ENCODE measurements at places on chromosomes 2 and 18. TPM values are rescaled to one million over a fixed set of nuclear protein-coding genes. Genes with fewer than 3 reads are reported as not detected.
A peak's percentile ranks its signal among the peaks of the same experiment; 100 is the strongest.

- DNase-seq, result no peak
- peaks cover 14% of the 10 kb centered on the region for H3K27me3 ChIP-seq
- no peaks in the 10 kb centered on the region for H3K36me3 ChIP-seq
- H3K4me1 ChIP-seq, result peaks cover 2% of the 10 kb centered on the region
- H3K27ac ChIP-seq, result no peak overlapping the region
Measured at GRCh38 chr2:5482929-5483331, 209.3 kb upstream of the SOX11 start.

GRCh38 chr2:29329899-29330298 lies 214.7 kb downstream of the CLIP4 start:
- no peaks in the 10 kb centered on the region for H3K36me3 ChIP-seq
- DNase-seq, result no peak
- peaks cover 4% of the 10 kb centered on the region for H3K27me3 ChIP-seq
- no peak overlapping the region for H3K4me3 ChIP-seq
- H3K4me1 ChIP-seq, result no peaks in the 10 kb centered on the region

DNA sequence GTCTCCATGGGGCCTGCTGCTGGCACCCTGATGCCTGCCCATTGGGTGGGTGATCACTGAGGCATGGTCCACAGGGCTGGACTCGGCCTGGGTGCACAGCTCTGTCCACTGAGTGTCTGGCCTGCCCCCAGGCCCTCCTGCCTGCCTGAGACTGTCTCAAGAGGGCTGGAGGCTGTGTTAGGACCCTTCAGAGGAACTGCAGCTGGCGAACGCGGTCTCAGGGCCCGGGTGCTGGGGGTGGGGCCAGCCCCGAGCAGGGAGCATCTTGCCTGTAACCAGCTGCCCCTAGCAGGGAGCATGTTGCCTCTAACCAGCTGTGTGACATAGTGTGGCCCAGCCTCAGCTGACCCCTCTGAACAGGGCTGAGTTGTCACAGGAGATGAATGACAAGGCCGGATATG lies 50.0 kb downstream of the TWIST2 start:
- H3K4me1 ChIP-seq, result no peaks in the 10 kb centered on the region
- no peak for DNase-seq
- H3K4me3 ChIP-seq, result no peak overlapping the region
- peaks cover 3% of the 10 kb centered on the region for H3K27me3 ChIP-seq
- no peaks in the 10 kb centered on the region for H3K36me3 ChIP-seq
- no peak overlapping the region for H3K27ac ChIP-seq

- H3K4me1 ChIP-seq, result peaks cover 7% of the 10 kb centered on the region
- no peak for DNase-seq
- no peaks in the 10 kb centered on the region for H3K36me3 ChIP-seq
- H3K4me3 ChIP-seq, result peak overlapping the region; percentile 84
- H3K27me3 ChIP-seq, result no peaks in the 10 kb centered on the region
Measured at GRCh38 chr2:183078163-183078463, 434 bp upstream of the DUSP19 start.

GRCh38 chr18:5601188-5601624 lies 57.4 kb upstream of the EPB41L3 start:
- DNase-seq, result no peak
- H3K4me3 ChIP-seq, result no peak overlapping the region
- peaks cover 10% of the 10 kb centered on the region for H3K27me3 ChIP-seq
- H3K36me3 ChIP-seq, result no peaks in the 10 kb centered on the region
- H3K27ac ChIP-seq, result no peak overlapping the region

DNA sequence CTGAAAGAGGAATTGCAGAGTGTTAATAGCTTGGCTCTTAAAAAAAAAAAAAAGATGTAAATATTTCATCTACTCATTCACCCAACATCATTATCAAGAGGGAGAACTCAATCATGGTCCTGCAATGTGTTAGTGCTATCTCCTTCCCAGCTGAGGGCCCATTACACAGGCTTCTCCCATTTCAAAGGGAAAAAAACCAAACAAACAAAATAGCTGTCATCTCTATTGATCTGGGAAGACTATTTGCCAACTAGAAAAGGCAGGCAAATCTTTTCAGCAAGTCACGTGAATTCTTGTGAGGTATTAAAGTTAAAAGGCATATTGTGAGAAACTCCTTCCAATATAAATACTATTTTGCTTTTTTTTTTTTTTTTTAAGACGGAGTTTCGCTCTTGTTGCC lies 194.3 kb downstream of the MYO1B start:
- H3K27ac ChIP-seq, result no peak overlapping the region
- peaks cover 4% of the 10 kb centered on the region for H3K27me3 ChIP-seq
- no peak overlapping the region for H3K4me3 ChIP-seq
- no peaks in the 10 kb centered on the region for H3K4me1 ChIP-seq
- DNase-seq, result no peak

GRCh38 chr2:121858369-121858768 lies 102.9 kb downstream of the TSN start:
- H3K4me3 ChIP-seq, result no peak overlapping the region
- H3K27ac ChIP-seq, result no peak overlapping the region

DNA sequence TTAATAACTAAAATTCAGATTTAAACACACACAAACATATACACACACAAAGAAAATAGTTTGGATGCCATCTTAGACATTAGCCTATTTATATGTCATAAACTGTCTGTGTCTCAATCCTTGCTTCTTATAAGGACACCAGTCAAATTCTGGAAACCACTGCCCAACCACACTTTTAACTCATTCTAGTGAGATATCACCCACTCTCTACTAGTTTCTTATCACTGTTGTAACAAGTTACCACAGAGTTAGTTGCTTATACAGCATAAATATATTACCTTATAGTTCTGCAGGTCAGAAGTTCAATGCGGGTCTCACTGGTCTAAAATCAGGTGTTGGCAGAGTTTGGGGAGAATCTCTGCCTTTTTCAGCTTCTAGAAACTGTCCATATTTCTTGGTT lies 239.1 kb downstream of the MTX2 start:
- H3K27me3 ChIP-seq, result peaks cover 7% of the 10 kb centered on the region
- H3K36me3 ChIP-seq, result no peaks in the 10 kb centered on the region
- H3K4me3 ChIP-seq, result no peak overlapping the region

- H3K4me1 ChIP-seq, result no peaks in the 10 kb centered on the region
- H3K27me3 ChIP-seq, result no peaks in the 10 kb centered on the region
- no peaks in the 10 kb centered on the region for H3K36me3 ChIP-seq
- H3K27ac ChIP-seq, result no peak overlapping the region
Measured at GRCh38 chr2:129117434-129117833, 798.8 kb upstream of the HS6ST1 start.

DNA sequence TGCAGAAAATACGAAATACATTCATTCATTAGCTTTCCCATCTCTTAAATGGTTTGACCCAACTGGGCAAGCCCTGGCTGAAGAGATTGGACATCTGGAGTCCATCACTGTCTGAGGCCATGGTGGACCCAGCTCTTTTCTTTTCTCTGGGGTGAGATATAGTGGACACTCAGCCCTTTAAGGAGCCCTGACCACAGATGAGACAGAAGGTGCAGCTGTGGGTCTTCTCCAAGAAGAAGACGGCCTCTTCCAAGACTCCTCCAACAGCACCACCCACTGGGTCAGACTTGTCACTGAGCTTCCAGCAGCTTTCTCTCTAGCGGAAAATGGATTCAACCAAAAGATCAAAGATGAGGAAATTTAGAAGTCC lies 27.2 kb downstream of the TWIST2 start:
- DNase-seq, result no peak
- no peak overlapping the region for H3K4me3 ChIP-seq
- H3K27me3 ChIP-seq, result peaks cover 12% of the 10 kb centered on the region
- H3K27ac ChIP-seq, result no peak overlapping the region
- no peaks in the 10 kb centered on the region for H3K4me1 ChIP-seq

DNA sequence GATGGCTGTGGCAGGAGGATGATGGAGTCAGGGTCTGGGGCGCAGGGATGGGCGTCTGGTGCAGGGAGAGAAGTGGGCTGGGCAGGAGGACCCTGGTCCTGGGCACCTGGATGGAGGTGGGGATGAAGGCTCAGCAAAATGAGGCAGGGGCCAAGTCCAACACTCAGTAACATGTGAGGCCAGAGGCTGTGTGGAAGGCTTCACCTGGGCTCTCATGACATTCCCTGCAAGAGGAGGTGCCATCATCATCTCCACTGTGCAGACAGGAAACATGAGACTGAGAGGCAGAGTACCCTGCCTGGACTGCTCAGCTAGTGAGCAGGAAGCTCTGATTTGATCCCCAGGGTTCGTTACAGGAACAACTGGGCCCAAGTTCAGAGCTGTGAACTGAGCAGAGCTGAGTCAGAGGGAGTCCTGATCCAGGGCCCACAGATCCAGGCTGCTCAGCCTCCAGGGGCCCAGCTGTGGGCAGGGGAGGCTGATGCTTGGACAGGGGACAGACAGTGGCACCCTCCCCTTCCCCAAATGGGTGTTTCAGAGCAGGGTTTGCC lies 36.9 kb downstream of the HJURP start:
- DNase-seq, result no peak
- H3K36me3 ChIP-seq, result no peaks in the 10 kb centered on the region
- H3K4me1 ChIP-seq, result no peaks in the 10 kb centered on the region

DNA sequence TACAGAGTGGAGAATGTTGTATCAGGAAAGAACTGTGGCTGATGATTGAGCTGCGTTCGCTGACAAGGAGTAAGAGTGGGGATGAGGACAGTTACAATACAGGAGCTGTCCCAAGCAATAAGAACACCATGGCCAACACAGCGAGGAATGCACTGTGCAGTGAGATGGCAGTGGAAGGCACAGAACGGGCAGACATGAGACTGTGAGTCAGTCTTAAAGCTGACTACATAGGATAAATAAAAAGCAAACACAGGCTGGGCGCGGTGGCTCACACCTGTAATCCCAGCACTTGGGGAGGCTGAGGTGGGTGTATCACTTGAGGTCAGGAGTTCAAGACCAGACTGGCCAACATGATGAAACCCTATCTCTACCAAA lies 89.8 kb downstream of the CABYR start:
- H3K27ac ChIP-seq, result no peak overlapping the region
- H3K4me1 ChIP-seq, result no peaks in the 10 kb centered on the region
- H3K36me3 ChIP-seq, result no peaks in the 10 kb centered on the region
- H3K4me3 ChIP-seq, result no peak overlapping the region

- no peak overlapping the region for H3K4me3 ChIP-seq
- no peaks in the 10 kb centered on the region for H3K27me3 ChIP-seq
- DNase-seq, result no peak
- H3K4me1 ChIP-seq, result no peaks in the 10 kb centered on the region
- H3K27ac ChIP-seq, result no peak overlapping the region
- no peaks in the 10 kb centered on the region for H3K36me3 ChIP-seq
Measured at GRCh38 chr18:7102131-7102530, 15.5 kb downstream of the LAMA1 start.

DNA sequence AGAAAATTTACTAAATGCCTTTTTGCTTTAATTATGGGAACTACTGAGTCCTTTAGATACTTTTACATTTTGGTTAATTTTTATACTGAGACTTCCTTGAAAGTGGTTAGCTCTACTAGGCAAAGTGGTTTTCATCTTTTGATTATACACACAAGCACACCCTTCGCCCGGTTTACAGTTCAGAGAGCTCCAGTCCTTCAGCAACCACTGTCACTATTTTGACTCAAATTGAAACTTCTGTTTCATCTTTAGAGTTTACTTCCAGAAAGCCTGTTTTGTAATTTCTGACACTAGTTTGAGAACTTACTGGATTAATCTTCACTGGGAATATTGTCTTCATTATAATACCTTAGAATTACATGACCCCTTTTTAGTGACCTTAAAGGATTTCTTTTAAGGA lies 140.3 kb upstream of the FOSL2 start:
- peaks cover 28% of the 10 kb centered on the region for H3K4me1 ChIP-seq
- no peak overlapping the region for H3K27ac ChIP-seq
- H3K36me3 ChIP-seq, result peaks cover 8% of the 10 kb centered on the region
- peak; percentile 57 for DNase-seq
- no peaks in the 10 kb centered on the region for H3K27me3 ChIP-seq

DNA sequence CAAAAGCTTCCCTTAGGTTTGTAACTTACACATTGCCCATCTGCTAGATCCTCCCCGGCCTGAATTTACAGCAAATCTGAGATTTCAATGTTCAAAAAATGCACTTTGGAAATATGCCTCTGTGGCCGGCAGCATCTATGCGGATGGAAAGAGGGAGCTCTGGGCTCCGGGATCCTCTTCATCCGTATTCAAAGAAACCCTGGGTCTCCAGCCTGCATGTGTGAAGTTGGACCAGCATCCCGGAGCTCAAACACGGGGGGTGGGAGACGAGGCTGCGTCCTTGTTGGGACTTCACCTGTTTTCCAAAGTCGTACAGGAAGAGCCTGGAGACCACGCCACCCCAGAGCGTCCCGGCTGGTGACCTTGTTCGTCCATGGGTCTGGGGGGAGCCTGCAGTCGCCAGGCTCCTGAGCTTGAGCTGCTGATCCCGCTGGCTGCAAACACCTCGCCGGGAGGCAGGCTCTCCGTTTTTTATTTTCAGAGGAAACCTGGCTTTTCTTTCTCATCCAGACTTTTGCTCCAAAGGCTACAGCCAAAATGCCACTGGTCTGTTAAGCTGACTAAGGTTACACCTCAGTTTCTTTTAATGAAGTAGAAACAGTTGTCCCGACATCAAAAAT lies 77.4 kb downstream of the PTGR3 start:
- H3K27me3 ChIP-seq, result no peaks in the 10 kb centered on the region
- no peak for DNase-seq
- H3K4me1 ChIP-seq, result no peaks in the 10 kb centered on the region
- H3K4me3 ChIP-seq, result no peak overlapping the region
- no peaks in the 10 kb centered on the region for H3K36me3 ChIP-seq
- H3K27ac ChIP-seq, result no peak overlapping the region

DNA sequence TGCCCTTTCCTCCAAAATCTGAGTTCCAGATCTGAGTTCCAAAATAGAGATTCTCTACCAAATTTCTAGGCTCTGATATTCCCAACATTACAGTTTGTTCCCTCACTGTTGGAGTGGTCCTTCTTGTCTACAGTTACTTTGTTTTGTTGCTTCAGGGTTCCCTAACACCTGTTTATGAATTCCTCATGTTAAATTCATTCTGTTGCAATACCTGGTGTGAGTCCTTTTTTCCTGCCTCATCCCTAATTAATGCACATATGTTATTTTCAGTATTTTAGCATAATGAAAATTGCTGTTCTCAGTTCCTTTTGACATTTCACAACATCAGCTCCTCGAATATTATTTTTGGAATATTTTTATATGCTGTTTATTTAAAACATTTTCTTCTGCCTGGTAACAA lies 16.2 kb downstream of the SERPINB13 start:
- H3K4me3 ChIP-seq, result no peak overlapping the region
- H3K27ac ChIP-seq, result no peak overlapping the region
- no peak for DNase-seq
- H3K36me3 ChIP-seq, result no peaks in the 10 kb centered on the region
- H3K4me1 ChIP-seq, result no peaks in the 10 kb centered on the region

GRCh38 chr2:200767111-200767885 lies 44.4 kb upstream of the BZW1 start:
- DNase-seq, result no peak
- peak overlapping the region; percentile 11 for H3K27ac ChIP-seq
- peaks cover 30% of the 10 kb centered on the region for H3K4me1 ChIP-seq
- no peaks in the 10 kb centered on the region for H3K27me3 ChIP-seq

GRCh38 chr2:176553685-176554100 lies 284.5 kb downstream of the MTX2 start:
- no peaks in the 10 kb centered on the region for H3K36me3 ChIP-seq
- H3K27me3 ChIP-seq, result peaks cover 32% of the 10 kb centered on the region
- DNase-seq, result peak; percentile 52
- H3K27ac ChIP-seq, result peak overlapping the region; percentile 26

GRCh38 chr2:71269511-71270090 lies 42.7 kb upstream of the PAIP2B start:
- H3K36me3 ChIP-seq, result no peaks in the 10 kb centered on the region
- H3K4me3 ChIP-seq, result no peak overlapping the region
- H3K4me1 ChIP-seq, result no peaks in the 10 kb centered on the region
- H3K27ac ChIP-seq, result no peak overlapping the region

Gene GATA6
- total RNA-seq, result not detected

Gene MLPH
- total RNA-seq, result 0.82 TPM

Gene NEURL3
- 0.41 TPM for total RNA-seq

Gene CKAP2L
- 38.4 TPM for total RNA-seq

Gene ANKRD30BL
- not detected for total RNA-seq

Gene ITPRIPL1
- total RNA-seq, result 28.4 TPM

Gene TMEM198
- total RNA-seq, result 2.7 TPM

Gene GPR39
- not detected for total RNA-seq

Gene SKOR2
- 0.21 TPM for total RNA-seq

Gene CACNB4
- total RNA-seq, result 0.37 TPM
